ENCODE measurements at places on chromosomes 2 and 18. TPM values are rescaled to one million over a fixed set of nuclear protein-coding genes. Genes with fewer than 3 reads are reported as not detected.

The ALPI gene
- not detected for total RNA-seq

The RGPD8 gene
- total RNA-seq: 2.0 TPM

The REG3G gene
- not detected for total RNA-seq

The NEU2 gene
- not detected for total RNA-seq

The PSMD1 gene
- 129 TPM for total RNA-seq

The KYNU gene
- total RNA-seq: 304 TPM

The GPBAR1 gene
- total RNA-seq: 0.37 TPM

The DAPL1 gene
- not detected for total RNA-seq

The INHBB gene
- total RNA-seq: 0.66 TPM

The DNAH7 gene
- 0.02 TPM for total RNA-seq

The APOB gene
- total RNA-seq: not detected

The CYP27C1 gene
- total RNA-seq: 0.08 TPM

The FASTKD1 gene
- 20.6 TPM for total RNA-seq

The SULT1C2 gene
- 0.70 TPM for total RNA-seq

The RTP5 gene
- not detected for total RNA-seq

The EPB41L3 gene
- 10.3 TPM for total RNA-seq

The IGFBP5 gene
- total RNA-seq: 374 TPM

The PLGLB1 gene
- total RNA-seq: 0.87 TPM

The QPCT gene
- total RNA-seq: 0.90 TPM

The LDAH gene
- total RNA-seq: 17.9 TPM

The COL6A3 gene
- 202 TPM for total RNA-seq

The DOK6 gene
- 8.6 TPM for total RNA-seq

The OSGEPL1 gene
- total RNA-seq: 15.3 TPM

The COLEC12 gene
- 41.9 TPM for total RNA-seq

The MDH1B gene
- 2.6 TPM for total RNA-seq

The EVX2 gene
- total RNA-seq: not detected

The CCBE1 gene
- total RNA-seq: not detected

The ANKAR gene
- total RNA-seq: 0.14 TPM

The HOXD12 gene
- total RNA-seq: not detected

The TUBB8B gene
- total RNA-seq: not detected

The REG3A gene
- total RNA-seq: not detected

Data from H4 (cell line).